ENCODE measurements at places on chromosomes 2 and 18. TPM values are rescaled to one million over a fixed set of nuclear protein-coding genes. Genes with fewer than 3 reads are reported as not detected.

Gene TUBB8B
- not detected for total RNA-seq

Gene CFAP65
- total RNA-seq, result not detected

Gene ABCG8
- not detected for total RNA-seq

Gene ZNF513
- 11.1 TPM for total RNA-seq

Gene CRACDL
- total RNA-seq, result 11.1 TPM

Gene FSHR
- total RNA-seq, result not detected

Gene SLC4A3
- 0.10 TPM for total RNA-seq

Gene NAT8
- not detected for total RNA-seq

Gene UPP2
- total RNA-seq, result not detected

Gene PLCL1
- 7.3 TPM for total RNA-seq

Gene GPR75
- 3.9 TPM for total RNA-seq

Gene PSMA8
- total RNA-seq, result not detected

Gene SNTG2
- not detected for total RNA-seq

Gene PRR30
- not detected for total RNA-seq

Gene LMAN1
- 142 TPM for total RNA-seq

Gene MPP4
- 17.1 TPM for total RNA-seq

All from vein endothelial cell (primary cell).